ENCODE measurements at places on chromosomes 13 and 19. TPM values are rescaled to one million over a fixed set of nuclear protein-coding genes. Genes with fewer than 3 reads are reported as not detected.

DNA sequence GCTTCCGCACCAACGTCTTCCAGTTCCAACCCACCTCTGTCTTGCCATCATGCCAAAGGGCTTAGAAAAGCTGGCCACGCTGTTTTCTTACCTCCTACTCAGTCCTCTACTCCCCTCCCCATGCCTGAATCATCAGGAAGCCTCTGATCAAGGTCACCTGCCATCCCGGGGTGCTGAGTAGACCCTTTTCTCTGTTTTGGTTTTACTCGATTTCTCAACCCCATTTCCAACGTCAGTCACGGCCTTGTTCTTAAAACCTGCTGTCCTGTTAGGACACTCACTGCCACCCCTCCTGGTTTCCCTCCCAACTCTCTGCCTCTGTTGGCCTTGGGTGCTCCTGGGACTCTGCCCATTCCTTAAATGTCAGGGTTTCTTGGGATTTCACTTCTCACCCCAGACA lies 350.1 kb downstream of the FOXO1 start:
- DNase-seq = no peak

DNA sequence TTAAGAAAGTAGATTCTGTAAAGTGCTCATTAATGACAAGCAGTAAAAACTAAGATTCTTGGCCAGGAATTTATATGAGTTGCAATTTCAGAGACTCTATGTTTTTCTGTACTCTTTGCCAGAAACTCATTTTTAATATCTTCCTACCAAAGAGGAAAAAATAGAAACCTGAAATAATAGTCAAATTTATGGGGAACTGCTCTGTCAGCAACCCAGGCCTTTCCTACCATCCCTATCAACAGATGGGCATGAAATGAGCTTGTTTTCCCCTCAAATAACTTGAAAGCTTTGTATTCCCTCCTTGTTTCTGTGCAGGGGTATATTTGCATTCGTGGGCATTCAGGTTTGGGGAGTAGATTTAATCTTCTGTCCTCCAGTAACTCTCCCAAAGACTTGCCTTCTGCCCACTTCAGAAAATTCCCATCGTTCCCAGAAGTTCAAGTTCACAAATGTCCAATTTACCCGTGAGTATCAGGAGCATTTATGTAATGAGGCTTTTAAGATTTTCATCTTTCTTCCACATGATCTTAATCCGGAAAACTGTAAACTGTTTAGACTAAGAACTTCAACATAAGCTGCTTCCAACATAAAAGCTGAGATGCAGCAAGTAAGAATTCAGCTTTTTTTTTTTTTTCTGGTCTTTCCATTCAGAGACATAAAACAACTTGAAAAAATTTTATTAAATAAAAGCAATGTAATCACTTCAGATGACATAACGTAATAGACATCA lies 363.1 kb downstream of the EFNB2 start:
- DNase-seq = no peak

- no peak for DNase-seq
These were observed 9.3 kb downstream of the FAM124A start for GRCh38 chr13:51231456-51231855.

GRCh38 chr19:46913198-46913851 lies 52.5 kb downstream of the ARHGAP35 start:
- DNase-seq = no peak

- no peak for DNase-seq
These were observed 9.8 kb downstream of the SHISA7 start for GRCh38 chr19:55433292-55433691.

The CRLF1 gene
- total RNA-seq = 49.5 TPM
